ENCODE measurements at places on chromosomes 11 and 22.

- DNase-seq = no peak
Measured at GRCh38 chr11:118633979-118634378, 26.6 kb downstream of the PHLDB1 start.

DNA sequence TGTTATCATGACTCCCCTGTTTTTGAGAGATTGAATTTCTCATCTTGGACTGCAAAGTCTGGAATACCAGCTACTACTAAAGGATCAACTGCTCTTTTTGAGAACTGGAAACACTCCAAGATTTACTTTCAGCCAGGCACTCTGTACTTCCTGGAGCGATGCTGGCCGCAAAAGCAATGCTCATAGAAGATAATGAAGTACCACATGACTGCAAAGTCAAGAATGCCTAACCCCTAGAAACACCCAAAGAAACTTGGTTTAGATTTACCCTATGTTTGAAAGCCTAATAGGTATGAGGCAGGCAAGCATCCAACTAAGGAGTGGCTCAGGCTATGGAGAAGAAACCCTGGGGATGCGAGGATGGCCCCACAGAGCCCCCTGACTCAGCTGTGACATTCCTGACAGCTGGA is 47.7 kb upstream of the ARHGAP20 start:
- no peak for DNase-seq

- DNase-seq = no peak
Measured at GRCh38 chr11:132408877-132409276, 1038.5 kb downstream of the NTM start.

DNA sequence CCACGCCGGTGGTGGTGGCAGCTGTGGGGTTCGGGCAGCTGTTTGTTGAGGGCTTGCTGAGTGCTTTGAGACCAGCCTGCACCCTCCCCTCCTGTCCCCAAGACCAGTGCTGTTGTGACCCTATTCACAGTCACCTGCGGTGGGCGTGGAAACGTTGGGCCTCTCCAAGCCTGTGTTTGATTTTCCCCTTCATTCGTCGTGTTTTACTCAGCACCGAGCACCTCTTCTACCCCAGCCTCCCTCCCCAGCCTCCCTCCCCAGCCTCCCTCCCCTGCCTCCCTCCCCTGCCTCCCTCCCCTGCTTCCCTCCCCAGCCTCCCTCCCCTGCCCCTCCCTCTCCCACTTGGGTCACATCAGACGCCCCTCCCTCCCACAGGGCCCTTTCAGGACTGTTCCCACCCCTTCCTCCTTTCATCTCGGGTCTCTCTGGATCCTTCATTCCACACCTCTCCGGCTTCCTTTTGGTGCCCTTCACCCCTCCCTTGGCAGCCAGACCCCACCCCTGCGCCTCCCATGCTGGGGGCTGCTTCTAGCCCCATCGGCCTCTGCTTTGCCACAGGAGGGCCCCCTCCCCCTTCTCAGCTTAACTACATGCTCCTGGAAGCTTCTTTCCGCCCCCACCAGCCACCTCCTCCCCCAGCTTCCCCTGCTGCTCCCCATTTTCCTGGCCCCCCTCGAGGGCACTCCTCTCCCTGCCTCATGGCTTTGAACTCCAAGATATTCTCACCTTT is 14.8 kb downstream of the FRMD8 start:
- no peak for DNase-seq

DNA sequence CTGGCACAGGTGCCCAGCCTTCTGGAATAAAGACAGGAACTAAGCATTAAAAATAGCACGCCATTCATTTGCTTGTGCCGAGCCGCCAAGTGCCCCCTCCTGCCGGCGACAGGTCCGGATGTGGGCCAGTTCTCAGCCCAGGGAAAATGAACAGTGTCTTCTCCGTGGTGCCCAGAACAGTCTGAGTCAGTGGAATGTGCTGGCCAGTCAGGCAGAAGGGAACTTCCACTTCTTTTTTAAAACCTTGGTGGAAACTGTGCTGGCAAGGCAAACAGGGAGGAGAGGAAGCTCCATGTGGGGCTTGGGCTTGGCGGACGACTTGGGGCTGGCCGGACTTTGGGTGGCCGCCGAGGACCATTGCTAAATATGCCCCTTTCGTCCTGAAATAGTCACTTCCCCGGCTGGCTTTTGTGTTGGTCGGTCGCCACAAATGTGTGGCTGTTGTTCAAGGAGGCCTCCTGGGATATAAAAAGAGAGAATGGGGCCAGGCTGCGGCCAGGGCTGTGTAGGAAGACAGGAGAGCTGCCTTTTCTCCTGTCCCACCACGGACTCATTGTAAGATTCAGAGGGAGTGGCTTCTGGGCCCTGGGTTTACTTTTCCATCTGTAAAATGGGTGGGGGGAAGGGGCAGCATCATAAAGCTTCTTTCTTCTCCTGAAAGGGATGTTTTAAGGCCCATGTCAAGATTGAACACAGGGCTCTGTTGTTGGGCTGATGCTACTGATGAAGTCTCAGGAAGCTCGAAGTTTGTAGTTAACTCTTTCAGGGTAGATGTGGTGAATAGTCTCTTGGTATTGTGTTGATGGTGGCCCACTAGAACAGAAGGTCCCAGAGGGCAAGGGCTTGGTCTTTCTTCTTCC is 101.0 kb downstream of the PTPRJ start:
- DNase-seq = no peak

- DNase-seq = no peak
Measured at GRCh38 chr11:78699609-78700135, 125.0 kb upstream of the NARS2 start.

- DNase-seq = no peak
Measured at GRCh38 chr11:31875866-31876560, 64.9 kb upstream of the PAX6 start.

- DNase-seq = no peak
Measured at GRCh38 chr22:33054001-33054675, 4.0 kb downstream of the SYN3 start.

DNA sequence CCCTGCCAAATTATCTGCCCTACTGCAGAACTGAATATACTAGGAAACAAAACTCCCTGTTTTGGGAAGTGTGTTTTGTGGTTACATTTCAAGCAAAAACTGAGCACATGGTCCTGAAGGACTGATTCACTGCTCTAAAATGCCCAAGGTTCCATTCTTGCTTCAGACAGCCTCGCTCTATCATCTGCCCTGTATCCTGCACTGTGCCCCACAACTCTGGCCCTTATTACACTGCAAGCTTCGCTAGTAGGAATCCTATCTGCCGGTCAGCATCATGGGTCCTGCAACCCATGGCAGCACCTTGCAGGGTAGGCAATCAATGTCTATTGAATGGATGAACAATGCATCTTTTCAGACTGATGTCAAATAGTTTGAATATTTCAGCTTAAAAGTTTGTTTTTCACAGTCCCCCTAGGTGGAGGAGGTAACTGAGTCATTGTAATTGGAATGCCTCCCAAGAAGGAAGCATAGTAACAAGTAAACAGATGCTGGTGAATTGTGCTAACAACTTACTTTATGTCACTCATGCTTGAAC is 21.3 kb downstream of the LAYN start:
- no peak for DNase-seq

DNA sequence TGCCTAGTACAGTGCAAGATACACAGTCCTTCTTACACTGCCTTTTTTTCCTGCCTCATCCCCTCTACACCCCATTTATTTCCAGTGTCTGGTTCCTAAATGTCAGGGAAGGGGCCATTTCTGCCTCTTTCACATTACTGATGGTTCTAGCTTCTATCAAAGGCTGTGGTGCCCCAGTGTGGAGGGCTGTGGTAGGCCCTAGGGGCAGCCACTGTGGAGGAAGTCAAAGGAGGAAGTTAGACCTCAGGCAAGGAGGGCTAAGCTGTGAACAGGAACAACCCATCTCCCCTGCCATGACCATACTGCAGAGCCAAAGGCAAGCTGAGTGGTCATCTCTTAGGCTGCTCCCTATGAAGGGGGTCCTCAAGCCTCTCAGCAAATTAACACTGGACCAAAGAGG is 81.9 kb upstream of the CRTAM start:
- no peak for DNase-seq

DNA sequence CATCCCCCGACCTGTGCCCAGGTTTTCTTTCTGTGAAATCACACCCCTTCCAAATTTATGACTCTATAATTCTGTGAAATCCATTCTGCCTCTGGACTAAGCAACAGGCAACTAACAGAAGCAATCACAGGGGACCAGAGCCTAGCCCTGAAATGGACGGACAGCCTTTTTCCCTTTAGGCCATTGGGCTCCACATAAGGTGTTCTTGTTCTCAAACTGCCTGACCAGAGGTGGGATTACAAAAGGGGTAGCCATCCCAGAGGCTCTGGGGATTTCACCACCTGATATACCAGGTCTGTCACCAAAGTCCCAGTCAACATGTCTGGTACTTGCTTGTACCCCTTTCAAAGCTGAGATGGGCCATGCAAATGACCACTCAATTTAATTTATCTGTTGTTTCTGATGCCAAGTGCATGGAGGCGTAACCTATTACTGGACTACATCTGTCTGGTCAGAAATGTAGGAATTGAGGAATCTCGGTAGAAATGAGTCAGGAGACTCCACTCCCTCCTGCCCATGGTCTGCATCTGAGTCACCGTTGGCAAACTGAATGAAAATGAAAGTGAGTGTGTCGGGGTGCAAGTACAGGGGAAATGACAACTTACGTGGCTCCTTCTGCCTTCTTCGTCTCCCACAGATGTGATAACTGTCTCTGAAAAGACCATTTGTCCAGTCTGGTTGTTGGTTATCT is 10.2 kb downstream of the DKK3 start:
- DNase-seq = no peak

DNA sequence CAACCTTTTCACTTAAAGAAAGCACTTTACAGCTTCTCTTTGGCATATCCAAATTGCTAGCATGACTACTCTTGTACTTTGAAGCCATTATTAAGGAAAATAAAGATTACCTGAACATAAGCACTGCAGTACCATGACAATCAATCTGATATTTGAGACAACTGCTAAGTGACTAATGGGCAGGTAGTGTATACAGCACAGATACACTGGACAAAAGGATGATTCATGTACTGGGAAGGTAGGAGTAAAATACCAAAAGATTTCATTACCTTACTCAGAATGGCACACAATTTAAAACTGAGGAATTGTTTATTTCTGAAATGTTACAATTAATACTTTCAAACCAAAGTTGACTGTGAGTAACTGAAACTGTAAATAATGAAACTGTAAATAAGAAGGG is 1054.3 kb upstream of the TENM4 start:
- DNase-seq = no peak

DNA sequence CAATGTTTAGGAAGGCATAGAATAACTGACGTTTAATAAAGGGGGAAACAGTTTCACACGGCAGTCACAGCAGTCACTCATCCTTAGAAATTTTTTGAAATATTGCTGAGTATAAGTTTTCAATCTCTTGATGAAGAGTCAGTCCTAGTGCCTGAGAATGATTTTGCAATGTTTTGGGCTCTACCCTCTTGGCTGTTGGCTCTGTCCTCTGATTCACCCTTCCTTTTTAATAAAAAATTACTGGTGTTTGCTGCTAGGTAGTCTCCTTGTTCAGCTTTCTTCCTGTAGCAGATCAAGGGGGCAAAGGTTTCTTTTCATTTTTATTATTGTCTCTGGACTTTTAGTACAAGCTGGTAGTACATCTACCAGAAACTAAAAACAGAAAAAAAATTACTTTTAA is 194.3 kb upstream of the ANO3 start:
- DNase-seq = no peak

- no peak for DNase-seq
Measured at GRCh38 chr11:16604794-16605388, 133.6 kb upstream of the C11orf58 start.

DNA sequence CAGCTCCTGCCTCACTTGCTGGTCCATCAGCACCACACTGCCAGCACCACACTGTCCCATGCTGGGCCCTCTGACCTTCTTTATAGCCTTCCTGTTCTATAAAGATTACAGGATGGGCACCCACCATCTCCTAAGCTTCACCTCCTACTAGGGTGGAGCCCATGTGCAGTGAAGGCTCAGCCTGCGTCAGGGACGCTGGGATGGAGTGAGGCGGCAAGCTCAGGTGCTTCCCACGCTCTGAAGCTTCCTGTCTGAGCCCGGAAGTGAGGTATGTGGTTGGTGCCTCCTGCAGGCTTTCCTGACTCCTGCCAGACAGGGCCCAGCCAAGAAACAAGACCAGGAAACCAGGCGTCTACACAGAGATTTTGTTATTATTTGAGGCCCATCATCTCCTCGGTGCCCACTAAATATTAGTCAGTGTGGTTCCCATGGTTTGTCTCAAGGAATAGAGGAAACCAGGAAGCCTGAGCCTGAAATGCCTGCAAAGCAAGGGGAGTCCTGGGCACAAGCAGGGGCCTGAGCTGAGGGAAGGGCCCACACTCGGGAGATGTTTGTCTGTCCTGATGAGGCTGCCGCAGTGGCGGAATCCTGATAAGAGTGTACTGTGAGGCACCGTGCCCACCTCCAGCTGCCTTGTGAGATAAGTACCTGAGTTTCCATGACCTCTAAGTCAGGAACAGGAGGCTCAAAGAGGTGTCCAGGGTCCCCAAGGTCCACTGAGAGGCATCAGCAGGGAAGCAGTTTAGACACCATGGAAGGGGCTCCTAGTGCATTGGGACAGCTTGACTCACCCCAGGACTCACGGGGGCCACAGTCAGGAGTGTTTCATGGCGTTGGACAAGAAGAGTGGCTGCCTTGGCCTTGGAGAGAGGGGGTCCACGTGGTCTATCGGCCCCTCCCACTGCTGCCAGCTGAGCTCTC is 22.0 kb downstream of the RSPH14 start:
- DNase-seq = peak; percentile 26

GRCh38 chr11:132093536-132094259 is 723.3 kb downstream of the NTM start:
- no peak for DNase-seq

DNA sequence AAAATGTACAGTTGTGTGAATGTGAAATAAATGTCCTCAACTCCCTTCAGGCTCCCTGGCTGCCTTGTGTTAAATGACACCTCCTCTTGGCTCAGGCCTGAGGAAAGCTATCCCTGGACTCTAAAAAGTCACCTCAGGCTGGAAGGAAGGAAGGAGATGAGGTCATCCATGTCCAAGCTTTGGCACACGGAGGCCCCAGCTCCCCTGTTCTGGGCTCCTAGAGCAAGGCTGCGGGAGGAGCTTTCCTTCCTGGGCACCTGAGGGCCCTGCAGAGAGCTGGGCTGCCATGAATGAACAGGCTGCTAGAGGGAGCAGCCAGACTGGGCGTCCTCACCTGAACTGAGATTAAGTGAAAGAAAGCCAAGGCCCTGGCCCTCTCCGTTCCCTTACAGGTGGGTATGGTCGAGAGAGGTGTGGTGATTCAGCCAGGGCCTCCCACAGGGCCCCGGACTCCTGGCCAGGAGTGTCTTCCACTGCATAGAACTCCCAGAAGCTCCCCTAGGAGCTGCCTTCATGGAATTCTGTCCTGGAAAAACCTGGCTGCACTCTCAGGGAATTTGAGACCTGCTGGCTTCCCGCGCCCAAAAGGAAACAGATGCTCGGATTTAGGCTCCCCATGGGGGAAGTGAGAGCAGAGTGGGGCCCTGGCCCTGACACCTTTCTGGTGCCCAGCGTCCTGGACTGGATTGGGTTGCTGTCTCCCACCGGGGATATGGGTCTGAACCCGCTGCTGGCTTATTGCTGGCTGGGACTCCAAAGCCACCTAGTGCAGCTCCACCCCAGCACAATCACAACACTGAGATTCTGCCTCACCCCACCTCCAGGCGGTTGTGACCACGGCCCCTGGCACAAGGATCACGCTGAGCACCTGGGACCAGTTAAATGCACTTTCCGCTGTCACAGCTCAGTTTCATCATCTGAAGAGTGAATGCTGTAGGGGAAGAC is 22.2 kb downstream of the MYBPC3 start:
- no peak for DNase-seq

Data from activated naive CD4-positive, alpha-beta T cell (primary cell).